ENCODE measurements at places on chromosomes 16 and 17.
A peak's percentile ranks its signal among the peaks of the same experiment; 100 is the strongest.

- DNase-seq, result no peak
These were observed 36.9 kb upstream of the ERN1 start for GRCh38 chr17:64166876-64167275.

- DNase-seq, result peak; percentile 45
These were observed 1.2 kb upstream of the CBX4 start for GRCh38 chr17:79840269-79840988.

GRCh38 chr16:85678821-85679220 lies 9.9 kb downstream of the GINS2 start:
- no peak for DNase-seq

GRCh38 chr17:48492401-48493298 lies 38.2 kb downstream of the HOXB1 start:
- peak; percentile 52 for DNase-seq

GRCh38 chr16:89720813-89721545 lies at the start of the genes VPS9D1 and ZNF276:
Gene VPS9D1, minus strand, starts transcription at chr16:89720898. Its CDS starts 37 bp downstream, at chr16:89720861.
Gene ZNF276, plus strand, starts transcription at chr16:89721537. Its CDS starts 104 bp downstream, at chr16:89721641.
- peak; percentile 68 for DNase-seq

GRCh38 chr16:879986-880385 lies 79.5 kb upstream of the GNG13 start:
- DNase-seq, result no peak

DNA sequence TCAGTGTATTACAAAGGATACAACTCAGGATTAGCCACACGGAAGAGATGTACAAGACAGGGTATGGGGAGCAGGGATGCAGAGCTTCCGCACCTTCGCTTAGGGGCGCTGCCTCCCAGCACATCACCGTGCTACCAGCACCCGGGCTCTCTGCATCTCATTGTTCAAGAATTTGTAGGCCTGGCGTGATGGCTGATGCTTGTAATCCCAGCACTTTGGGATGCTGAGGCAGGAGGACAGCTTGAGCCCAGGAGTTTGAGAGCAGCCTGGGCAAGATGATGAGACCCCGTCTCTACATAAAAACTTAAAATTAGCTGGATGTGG lies 43.2 kb downstream of the RAB11FIP4 start:
- no peak for DNase-seq

- no peak for DNase-seq
These were observed 2.3 kb upstream of the CHST6 start for GRCh38 chr16:75497558-75497957.

- no peak for DNase-seq
These were observed 147.5 kb downstream of the KCNJ12 start for GRCh38 chr17:21523497-21524210.

- no peak for DNase-seq
These were observed 154.3 kb upstream of the ZFHX3 start for GRCh38 chr16:73202161-73202729.

DNA sequence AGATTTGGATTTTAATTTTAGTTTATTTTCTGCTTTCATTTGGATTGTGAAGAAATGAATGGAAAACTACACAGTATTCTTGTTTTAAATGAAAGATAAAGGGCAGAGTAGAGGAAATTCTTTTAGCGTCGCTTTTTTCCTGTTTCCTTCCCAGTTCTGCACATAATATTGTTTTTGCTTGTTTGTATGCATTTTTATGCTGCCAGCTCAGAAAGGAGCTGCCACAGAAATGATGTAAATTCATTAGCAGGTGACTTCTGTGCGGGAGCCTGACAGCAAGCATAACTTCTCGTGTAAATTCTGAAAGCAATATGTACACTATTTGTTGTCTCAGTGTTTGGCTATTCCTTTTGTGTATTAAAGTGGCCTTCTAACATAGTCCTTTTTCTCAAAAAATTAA lies 234.6 kb downstream of the PHKB start:
- DNase-seq, result no peak

DNA sequence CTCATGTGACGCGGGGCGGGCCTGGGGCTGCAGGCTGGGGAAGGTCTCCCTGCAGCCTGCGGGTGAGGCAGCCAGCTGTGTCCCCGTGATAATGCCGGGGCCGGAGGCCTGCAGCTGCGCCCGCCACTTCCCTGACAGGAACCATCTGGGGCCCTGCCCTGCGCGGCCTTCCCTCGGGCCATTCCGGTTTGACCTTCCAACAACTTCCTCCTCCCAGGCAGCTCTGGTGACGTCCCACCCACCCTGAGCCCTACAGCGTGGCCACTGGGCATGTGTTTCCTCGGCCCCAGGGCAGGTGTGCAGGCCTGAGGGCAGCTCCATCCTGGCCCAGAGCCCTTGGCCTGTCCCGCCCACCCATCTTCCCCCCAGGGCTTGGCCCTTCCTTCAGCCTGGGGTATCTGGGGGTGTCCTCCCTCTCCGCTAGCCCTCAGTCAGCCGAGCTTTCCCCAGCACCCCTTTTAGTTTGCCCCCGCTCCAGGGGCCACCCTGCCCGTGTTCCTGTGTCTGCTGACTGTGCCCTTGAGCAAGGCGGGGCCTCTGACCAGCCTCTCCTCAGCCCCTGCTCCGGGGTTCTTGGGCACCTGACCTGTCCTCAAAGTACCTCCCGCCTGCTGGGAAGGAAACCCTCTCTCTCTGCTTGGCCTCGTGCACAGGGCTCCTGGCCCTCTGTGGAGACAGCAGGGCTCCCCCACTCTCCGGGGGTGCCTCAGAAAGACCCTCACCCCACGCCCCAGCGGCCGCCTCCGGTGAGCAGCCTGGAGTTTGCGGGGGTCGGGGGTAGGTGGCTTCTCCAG lies at the start of gene CBFA2T3:
Gene CBFA2T3, minus strand, starts transcription at position 190 of the 794 bp plus-strand sequence. CDS start 400 bp downstream, outside the sequence.
- peak; percentile 32 for DNase-seq

DNA sequence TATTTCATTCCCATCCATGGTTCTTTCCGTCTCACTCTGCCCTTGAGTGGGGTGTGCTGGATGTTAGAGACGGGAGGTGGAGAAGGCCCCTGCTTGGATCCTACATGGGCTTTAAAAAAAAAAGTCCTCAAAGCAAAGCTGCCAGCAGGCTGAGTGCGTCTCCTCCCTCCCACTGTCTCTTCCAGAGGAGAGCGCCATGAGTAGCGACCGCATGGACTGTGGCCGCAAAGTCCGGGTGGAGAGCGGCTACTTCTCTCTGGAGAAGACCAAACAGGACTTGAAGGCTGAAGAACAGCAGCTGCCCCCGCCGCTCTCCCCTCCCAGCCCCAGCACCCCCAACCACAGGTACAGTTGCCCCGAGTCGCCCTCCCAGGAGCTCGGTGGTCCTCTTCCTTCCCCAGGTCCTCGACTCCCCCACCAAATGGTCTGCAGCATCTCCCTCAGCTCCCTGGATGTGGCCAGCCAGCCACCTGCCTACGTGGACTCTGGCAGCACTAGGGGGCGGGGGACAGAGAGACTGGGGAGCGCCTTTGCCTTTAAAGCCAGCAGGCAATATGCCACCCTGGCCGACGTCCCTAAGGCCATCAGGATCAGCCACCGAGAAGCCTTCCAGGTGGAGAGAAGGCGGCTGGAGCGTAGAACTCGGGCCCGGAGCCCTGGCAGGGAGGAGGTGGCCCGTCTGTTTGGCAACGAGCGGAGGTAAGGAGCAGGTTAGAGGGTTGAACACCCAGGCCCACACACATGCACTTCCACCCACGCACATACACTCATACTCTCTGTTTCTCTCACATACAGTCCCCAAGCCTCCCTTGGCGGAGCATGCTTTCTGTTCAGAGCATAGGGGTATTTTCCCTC lies 68.2 kb downstream of the PLD6 start:
- no peak for DNase-seq

DNA sequence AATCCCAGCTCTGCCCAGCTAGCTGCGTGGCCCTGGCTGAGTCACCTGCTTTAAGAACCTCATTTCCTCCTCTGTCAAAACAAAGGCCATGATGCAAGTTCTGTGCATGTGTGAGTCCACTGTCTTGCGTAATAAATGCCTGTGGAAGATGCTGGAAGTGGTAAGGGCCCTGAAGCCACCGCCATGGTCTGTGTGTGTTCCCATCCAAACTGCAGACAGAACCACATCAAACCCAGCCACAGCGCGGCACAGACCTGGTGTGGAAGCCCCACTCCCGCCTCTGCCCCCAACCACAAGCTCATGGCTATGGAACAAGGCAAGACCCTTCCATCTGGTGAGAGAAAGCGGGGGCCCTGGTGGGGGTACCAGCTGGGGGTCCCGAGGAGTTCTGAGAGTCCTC lies 26.0 kb downstream of the NECAB2 start:
- no peak for DNase-seq

DNA sequence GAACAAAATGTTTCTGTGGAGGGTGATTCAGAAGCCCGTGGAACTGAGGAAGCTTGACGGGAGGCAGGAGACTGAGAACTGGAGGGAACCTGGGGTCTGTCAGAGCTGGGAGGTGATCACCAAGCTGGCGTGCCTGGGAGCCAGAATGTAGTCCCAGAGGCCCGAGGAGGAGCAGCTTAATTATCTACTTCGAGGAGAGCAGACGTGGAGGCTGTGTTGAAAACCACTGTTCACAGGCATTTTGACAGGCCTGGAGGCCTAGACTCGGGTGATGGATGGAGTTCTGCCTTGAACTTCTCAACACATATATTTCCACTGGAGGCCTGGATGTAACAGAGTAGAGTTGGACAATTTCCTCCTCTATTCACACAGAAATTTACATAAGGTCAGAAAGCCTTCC lies 177.7 kb upstream of the SALL1 start:
- DNase-seq, result no peak

DNA sequence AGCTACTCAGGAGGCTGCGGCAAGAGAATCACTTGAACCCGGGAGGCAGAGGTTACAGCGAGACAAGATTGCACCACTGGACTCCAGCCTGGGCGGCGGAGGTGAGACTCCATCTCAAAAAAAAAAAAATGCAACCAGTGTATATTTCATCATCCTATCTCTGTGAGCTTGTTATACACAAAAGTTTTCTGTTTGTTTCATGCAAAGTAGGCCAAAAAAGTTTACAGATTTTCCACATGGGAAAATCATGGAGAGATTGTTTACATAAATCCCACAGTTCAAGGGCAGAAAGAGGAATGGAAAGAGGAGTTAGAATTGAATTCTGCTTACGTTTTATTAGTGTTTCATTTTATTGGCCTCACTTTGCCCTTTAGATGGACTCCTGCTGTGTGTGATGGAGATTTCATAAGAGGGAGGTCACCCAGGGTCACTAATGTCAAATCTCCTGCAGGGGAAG lies 24.7 kb downstream of the NARF start:
- DNase-seq, result no peak

GRCh38 chr16:51439271-51439670 lies 288.2 kb upstream of the SALL1 start:
- no peak for DNase-seq

DNA sequence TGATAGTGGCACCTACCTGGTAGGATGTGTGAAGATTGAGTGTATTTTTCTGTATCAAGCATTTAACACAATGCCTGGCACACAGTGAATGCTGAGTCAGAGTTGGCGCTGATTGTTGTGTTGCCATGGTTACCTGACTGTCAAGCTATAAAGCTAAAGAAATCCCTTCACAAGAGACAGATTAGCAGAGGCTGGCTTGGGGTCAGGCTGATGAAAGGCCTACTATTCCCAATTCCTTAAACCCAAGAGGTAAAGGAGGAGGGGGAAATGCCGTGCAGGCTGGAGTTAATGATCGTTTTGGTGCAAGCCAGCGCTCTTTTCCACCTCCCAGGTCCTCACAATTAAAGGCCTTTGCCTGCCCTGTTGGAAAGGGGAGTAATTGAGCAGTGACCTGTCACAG lies 5.9 kb downstream of the CLEC19A start:
- DNase-seq, result peak; percentile 31

GRCh38 chr16:29975134-29975538 lies 1.5 kb downstream of the TAOK2 start:
- no peak for DNase-seq

GRCh38 chr16:5036228-5037156 lies 2.8 kb upstream of the NAGPA start:
- DNase-seq, result no peak

- no peak for DNase-seq
These were observed 3.6 kb upstream of the RHBDL3 start for GRCh38 chr17:32261936-32262510.

DNA sequence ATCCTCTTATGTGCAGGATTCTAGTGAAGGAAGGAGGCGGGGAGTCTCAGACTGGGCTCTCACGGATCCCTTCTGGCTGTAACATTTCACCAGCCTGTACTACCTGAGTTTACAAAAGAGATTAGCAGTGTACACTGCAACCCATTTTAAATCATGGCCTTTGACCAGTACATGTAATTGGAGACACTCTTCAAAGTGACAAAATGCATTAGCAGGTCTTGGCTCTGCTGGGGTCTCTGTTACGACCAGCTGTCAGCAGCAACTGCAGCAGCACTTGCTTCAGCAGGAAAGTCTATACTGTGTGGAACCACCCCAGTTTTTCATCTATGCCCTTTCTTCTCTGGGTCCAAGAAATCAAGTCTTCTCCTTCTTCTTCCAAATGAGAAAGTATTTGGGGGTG lies 322.8 kb upstream of the ASIC2 start:
- DNase-seq, result no peak

DNA sequence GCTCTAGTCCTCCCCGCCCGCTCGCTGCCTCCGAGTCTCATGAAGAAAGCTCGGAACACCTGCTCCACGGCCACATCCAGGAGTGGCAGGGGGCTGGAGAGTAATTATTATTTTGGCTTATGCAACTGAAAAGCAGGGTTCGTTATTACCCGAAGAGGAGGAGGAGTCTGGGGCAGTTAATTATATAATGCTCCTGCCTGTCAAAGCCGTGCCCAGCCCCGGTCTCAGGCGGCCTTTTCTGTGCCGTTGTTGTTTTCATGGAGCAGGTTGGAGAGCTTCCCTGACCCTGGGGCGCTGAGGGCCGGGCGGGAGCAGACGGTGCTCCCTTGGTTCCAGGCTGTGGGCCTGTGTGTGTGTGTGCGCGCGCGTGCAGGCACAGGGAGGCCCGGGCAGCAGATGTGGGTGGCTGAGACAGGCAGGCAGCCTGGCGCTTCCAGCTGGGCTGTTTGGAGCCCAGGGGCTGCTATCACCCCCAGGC lies 2.4 kb downstream of the JPH3 start:
- DNase-seq, result no peak

DNA sequence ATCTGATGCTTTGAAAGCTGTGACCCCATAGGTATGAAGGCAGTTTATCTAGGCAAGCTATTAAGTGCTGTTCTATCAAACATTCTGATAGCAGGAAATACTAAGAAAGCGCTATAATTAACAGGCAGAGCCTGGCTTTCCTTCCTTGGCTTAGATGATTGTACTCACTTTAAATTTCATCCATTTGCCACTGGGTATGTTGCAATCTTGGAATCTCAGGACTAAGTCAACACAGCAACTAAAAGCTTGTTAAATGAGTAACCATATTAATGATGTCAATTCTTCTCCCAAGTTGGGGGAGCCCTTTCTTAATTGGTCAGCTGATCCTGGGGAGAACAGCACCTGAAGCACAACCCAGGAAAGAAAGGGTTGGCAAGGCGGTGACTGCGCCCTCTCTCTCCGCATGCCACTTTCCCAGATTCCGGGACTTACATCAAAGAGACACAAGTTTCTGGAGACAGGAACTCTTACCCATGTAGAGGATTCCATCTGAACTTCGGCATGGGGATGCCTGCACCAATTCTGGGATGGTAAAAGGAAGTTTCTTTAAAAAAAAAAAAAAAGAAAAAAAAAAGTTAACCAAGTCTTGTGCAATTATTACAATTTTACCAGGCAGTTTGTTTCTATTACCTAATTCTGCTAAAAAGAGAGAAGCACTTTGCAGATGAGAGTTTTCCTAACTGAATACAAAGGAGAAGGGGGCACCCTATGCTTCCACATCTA lies 54.4 kb upstream of the ICAM2 start:
- no peak for DNase-seq
